Stimulated activated CD4-positive, alpha-beta T cell treated with anti-CD3 and anti-CD28 coated beads, Interleukin-1b, Interleukin-23, amount 100 ng/mL, for 1 hour (primary cell): ENCODE measurements at places on chromosomes 12 and 14.
A peak's percentile ranks its signal among the peaks of the same experiment; 100 is the strongest.

DNA sequence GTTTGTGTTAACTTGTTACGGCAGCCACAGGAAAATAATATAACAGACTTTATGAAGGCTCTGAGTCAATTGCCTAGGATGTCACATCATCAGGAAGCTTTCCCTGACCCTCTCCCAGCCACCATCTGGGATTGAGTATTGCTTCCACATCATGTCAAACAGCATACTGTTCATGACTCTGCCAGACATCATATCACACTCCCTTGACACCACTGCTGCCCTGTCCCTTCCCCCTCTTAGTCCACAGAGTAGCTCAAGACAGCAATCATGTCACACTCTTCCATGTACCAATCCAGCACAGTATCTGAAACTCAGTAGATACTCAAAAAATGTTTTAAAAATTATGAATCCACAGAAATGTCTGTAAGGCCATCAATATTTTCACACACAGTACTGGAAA, 168.0 kb downstream of the PIK3C2G start:
- no peak for DNase-seq

DNA sequence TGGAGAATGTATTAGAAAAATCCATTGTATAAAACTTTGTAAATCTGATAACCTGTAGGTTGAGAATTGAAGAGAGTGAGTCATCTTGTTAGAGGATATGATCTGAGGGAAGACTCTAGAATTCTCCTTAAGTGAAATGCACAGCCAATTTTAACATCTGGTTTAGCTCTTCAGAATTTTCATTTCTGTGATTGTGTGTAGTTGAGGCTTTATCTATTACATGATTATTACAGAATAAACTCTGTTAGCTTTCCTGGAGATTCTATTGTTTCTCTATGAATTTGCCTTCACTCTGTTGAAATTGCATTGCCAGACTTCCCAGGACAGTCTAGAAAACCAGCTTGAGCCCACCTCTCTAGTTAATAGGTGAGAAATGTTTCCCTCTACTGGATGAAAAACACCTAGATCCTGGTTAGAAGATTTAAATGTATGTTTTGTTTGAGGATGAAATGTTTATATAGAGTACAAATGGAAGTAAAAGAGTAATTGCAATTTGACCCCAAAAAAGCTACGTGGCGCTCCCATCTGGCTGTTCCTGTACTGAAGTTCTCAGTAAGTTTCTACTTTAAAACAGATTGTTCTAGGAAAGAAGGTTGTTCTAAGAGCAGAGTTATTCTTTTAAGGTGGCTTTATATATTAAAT, 2.9 kb downstream of the NUDT4 start:
- no peak for DNase-seq

GRCh38 chr12:3520168-3520567, 29.2 kb downstream of the PRMT8 start:
- DNase-seq: no peak

- DNase-seq: no peak
Observed at GRCh38 chr14:74879427-74880182, 2.1 kb upstream of the DLST start.

DNA sequence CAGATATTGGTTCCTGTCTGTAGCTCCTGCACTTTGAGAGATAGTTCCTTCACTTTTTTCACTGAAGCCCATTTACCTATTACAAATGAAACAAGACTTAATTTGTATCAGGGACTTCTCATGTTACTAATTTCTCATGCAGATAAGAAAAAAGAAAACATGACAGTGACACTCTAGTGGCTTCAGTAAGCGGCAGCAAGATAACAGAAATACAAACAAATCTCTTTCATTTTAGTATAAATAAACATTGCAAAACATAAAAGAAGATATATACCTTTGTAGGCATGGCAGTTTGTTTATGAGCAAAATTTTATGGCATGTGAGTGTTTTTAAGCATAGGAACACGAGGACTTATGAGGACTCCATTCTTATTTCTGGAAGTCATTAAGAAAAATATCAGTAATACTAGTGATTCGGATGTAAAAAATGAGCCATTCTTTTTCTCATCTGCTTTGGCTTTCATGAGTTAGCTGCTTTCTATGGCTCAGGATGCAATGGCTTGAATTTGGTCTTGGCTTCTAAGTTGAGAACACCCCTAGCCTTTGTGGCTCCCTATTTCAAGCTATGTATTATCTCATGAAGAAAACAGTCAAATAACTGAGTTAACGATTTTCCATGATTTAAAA, 310.1 kb upstream of the RGS6 start:
- DNase-seq: no peak

DNA sequence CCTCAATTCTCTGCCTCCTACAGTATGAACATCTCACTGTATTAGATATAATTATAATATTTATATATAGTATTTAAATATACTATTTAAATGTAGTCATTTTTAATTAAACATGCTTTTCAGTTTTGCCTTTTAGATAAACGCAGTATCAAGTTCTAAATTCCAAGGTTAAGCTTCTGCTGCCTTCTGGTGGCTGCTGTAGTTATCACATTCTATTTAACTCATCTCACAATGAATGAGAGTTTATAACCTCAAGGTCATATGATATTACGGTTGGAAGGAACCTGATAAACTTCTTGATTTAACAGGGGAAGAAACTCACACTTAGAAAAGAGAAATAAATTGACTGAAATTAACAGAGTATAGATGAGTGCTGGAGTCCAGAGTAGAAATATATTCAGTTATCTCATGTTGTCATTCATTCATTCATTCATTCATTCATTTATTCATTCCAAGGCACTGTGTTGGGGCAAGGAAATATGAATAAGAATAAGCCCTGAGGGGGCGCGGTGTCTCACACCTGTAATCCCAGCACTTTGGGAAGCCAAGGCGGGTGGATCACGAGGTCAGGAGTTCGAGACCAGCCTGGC, 31.9 kb downstream of the GUCY2C start:
- DNase-seq: no peak

DNA sequence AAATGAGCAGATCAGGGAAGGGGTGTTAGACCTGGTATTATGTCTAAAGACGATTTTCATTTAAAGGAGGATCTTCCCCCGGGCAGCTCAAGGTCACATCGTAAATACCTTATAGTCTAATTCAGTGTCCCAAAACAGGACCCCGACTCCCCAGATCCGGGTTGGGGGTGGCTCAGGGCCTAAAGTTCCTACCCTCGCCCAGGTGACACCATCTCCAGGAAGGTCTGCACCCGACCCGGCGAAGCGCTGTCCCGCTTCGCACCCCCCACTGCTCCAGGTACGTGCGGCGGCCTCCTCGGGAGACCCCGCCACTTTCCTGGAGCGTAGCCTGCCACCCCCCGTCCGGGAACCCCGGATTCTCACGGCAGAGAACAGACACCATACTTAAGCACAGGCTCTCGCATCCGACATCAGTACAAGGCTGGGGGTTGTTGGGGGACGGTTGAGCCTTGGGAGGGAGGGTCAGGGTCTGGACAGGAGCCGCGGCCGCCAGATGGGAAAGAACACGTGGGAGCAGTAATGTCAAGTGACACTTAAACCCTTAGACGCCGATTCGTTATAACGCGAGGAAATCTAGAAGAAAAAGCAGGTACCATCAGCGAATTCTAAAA, 556 bp downstream of the TIMM9 start:
- peak; percentile 12 for DNase-seq

DNA sequence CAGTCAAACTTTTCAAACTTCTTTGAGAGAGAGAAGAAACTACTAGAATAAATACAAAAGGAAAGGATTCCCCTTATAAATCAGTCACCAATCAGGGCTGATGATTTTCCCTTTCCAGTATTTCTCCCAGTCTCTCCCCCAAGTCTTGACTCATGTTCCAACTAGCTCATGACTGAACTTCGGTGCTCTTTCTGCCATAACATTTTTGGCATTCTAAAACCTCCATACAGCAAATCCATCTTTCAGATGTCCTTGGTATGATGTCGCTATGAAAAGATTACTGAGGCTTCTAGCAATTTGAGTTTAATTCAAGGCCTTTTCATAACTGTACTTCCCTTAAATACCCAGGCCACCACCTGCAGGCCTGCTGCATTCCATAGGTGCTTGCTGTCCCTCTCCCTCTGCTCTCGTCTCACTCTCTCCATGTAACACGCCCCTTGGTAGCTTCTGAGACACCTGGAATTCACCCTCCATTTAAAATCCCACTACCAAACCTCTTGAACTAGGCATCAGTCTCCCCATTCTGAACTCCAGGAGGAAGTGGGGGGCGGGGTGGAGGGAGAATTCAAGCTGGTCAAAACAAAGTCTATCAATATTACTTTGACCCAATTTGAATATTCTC, 2.4 kb downstream of the PRKD1 start:
- DNase-seq: no peak

DNA sequence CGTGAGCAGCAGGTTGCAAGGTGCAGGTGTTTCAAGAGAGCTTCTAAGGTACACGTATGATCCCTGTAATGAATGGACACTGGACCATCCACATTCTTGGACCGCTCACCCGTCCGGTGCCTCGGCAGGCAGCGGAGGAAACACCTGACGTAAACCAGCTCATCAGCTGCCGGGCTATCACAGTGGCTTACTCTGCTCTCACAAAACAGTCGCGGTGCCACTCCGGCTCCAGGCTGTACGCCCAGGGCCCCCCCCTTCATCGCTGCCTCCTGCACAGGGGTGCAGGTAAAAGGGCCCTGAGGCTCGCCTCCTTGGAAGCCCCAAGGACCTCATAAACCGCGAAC, 436 bp downstream of the VPS33A start:
- DNase-seq: peak; percentile 23

DNA sequence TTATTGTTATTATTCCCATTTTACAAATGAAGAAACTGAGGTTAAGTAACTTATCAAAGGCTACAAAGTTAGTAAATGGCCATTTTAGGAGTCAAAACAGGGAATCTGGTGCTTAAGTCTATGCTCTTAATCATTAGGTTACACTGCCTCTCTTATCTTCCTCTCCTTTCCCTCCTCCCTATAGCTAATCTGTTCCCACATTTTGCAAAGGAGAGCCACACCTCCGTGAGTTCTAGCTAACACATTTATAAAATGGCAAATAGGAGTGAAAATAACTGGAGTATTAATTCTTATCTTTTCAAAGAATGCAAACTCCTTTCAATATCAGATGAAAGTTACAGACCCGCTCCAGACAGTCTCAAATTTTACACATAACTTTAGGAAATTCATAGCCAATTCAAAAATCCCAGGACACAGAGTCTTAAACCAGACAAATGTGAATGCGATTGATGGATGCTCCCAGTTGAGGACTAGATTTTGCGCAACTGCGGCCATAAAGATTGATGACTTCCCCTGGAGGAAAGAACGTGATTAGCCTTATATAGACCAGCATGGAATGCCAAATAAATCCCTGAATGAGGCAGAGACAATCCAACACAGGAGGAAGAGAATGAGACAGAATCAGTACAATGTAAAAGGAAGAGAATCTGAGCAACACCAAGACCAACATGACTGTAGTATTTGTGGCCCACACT, 225.0 kb upstream of the ARID2 start:
- no peak for DNase-seq

DNA sequence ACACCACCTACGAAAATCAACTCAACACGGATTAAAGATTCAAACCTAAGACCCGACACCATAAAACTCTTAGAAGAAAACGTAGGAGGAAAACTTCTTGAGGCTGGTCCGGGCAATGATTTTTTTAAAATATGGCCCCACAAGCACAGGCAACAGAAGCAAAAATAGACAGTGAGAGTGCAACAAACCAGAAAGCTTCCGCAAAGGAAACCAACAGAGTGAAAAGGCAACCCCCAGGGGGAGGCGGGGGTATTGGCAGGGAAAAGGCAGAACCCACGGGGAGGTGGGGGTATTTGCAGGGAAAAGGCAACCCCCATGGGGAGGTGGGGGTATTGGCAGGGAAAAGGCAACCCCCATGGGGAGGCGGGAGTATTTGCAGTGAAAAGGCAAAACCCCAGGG, 20.5 kb upstream of the FBRSL1 start:
- DNase-seq: no peak

DNA sequence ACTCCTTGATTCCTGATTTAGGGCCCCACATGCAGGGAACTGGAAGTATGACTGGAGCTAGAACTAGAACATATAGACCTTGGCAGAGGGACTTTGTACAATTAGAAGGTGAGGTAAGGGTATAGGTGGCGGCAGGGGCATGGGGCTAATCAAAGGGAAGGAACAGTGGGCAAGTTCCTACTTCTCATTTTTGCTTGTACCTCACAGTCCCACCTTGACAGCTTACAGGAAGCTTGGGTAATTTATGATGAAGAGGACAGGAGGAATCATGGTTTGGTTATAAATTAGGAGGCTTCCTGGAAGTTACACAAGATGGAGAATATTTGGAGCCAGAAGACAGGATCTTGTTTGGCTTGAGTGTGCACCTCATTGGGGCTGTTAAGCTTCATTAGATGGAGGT, 33.4 kb downstream of the SUSD6 start:
- no peak for DNase-seq

DNA sequence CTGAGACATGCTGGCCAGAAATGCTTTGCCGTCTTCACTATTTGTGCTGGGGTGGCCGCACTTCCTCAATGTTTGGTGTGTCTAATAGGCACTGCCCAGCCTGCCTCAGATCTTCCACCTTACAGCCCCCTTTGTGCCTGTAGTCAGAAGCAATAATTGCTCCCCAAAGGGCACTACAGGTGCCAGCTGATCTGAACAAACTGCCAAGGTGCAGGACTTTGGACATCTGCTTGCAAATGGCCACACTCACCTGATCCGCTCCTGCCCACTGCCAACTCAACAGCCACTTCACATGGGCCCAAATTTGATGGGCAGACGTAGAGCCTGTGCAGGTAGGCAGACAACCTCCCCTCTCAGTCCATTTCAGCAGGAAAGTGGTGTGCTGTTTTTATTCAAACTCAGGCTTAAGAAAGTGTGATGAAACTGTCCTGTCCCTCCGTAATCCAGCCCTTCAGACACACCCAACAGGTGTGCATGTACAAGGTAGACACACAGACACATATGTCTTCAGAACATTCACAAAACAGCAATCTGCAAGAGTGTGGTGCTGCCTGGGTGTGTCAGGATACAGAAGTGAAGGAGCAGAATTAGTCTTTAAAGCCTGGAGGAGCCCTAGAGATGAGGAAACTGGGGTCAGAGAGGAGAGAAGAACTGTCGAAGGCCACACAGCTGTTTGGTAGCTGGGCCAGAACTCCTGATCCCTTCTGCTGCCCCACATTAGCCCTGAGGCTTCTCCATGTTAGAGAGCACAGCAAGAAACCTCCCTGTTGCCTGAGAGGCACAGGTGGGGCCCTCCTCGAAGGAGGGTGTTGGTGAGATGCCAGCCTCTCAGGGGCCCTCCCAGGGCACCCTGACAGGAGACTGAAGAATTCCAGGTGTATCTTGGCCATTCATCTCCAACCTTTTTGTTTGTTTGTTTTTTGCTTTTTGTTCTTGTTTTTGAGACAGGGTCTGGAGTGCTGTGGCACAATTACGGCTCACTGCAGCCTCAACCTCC, 4.4 kb upstream of the KRT75 start:
- no peak for DNase-seq

- DNase-seq: no peak
Observed at GRCh38 chr12:115341442-115341841, 657.5 kb upstream of the TBX3 start.

- no peak for DNase-seq
Observed at GRCh38 chr14:53902307-53902706, 54.3 kb downstream of the BMP4 start.
